ENCODE measurements at places on chromosomes 2 and 18.

GRCh38 chr2:106282462-106283170, 88.5 kb upstream of the UXS1 start:
- no peak for DNase-seq

- no peak for DNase-seq
Observed at GRCh38 chr2:222076973-222077690, 221.7 kb downstream of the PAX3 start.

- peak; percentile 21 for DNase-seq
Observed at GRCh38 chr2:56314796-56315195, 131.0 kb downstream of the CCDC85A start.

DNA sequence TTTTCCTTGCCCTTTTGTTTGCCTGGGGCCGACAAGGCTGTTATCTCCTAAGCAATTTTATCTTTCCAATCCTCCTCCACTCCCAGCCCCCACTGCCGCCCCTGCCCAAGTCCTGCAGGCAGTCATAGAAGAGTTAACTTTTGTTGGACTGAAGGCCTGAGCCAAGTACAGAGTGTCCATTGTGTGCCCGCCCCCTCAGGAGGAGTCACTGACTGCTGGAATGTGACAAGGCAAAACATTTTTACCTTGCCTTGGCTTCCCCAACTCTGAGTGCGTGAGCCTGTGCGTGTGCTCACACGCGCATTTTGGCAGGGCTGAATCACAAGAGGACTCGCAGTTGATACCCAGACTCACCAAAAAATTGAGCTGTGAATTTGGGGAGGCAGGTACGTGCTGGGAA, 16.2 kb downstream of the SETBP1 start:
- DNase-seq: no peak

- no peak for DNase-seq
Observed at GRCh38 chr18:51645607-51646006, 448.1 kb upstream of the MEX3C start.

GRCh38 chr2:86068136-86068588, 37.5 kb downstream of the POLR1A start:
- no peak for DNase-seq

- DNase-seq: no peak
Observed at GRCh38 chr18:9615280-9615797, 980 bp upstream of the PPP4R1 start.

DNA sequence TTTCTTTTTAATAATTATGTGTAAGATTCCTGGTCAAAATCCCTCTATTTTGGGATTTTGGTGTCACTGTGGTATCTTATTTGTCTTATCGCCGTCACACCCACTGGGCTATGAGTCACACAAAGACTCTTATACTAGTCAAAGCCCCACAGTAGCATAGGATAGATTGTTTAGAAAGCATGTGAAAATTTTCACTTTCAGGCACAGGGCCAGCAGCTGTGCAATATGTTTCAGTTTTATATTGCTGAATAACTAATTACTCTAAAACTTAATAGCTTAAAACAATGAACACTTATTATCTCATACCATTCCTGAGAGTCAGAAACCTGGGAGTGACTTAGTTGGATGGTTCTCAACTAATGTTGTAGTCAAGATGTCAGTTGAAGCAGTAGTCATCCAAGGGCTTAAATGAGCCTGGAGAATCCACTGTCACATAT, 24.0 kb downstream of the CFAP210 start:
- DNase-seq: peak; percentile 3

DNA sequence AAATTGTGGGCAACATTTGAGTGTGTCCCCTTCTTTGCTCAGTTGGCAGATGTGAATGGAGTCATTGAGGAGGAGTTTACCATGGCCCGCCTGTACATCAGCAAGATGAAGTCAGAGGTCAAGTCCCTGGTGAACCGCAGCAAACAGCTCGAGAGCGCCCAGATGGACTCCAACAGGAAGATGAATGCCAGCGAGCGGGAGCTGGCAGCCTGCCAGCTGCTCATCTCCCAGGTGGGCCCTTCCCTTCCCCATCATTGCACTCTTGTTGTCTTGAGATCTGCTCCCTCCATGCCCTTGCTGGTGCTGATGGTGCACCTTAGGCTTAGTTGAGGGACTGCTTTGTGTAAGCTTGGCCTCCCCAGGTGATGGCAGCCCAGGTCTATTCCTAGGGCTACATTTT, 47.5 kb upstream of the LYPD6B start:
- no peak for DNase-seq

DNA sequence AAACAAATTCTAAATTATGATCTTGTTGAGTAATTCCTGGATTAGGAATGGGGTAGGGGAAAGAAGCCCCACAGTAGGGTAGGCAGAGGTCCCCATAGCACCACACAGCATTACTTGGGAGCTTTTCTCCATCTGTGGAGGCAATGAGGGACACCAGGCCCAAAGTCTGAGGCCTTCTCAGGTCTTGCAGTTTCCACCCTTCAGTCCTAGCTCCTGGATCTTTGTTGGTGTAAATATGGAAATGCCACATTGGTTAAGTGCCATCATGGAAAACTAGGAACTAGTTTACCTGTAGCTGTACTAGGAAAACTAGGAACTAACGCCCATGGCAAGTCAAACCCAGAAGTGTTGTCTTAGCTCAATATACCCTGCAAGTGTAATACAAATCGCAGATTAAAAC, 113.3 kb upstream of the DAPL1 start:
- no peak for DNase-seq

DNA sequence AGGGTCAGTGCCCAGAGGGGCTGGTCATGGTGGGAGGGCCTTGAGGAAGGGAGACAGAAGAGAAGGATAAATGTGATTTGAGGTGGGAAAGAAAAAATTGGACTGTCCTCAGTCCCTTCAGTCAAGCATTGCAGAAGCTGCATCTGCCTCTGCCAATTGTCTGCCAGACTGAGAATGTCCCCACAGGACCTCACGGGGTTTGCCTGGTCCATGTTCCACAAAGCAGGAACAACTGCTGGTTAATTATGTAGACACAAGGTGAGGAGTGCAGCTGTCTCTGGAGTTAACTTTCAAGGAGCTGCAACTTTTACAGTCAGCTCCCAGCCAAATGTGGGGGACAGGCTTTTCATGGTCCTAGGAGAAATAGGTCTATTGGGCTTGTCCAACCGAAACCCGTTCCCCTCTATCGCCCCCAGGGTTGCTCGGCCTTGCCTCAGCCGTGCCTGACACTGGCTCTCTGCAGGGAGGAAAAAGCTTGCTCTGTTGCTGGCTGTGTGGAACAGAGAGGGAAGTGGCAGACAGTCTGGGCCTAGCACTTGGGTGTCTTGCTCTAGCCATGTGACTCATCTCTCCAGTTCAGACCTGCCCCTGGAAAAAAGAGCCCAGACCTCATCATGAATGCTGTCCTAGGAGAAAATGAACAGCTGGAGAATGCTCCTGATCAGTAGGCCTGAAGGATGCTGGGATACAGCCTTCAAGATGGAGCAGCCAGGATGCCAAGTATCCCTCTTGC, 31.1 kb upstream of the PAX8 start:
- DNase-seq: no peak

- no peak for DNase-seq
Observed at GRCh38 chr2:232026910-232027309, 65.4 kb downstream of the DIS3L2 start.

DNA sequence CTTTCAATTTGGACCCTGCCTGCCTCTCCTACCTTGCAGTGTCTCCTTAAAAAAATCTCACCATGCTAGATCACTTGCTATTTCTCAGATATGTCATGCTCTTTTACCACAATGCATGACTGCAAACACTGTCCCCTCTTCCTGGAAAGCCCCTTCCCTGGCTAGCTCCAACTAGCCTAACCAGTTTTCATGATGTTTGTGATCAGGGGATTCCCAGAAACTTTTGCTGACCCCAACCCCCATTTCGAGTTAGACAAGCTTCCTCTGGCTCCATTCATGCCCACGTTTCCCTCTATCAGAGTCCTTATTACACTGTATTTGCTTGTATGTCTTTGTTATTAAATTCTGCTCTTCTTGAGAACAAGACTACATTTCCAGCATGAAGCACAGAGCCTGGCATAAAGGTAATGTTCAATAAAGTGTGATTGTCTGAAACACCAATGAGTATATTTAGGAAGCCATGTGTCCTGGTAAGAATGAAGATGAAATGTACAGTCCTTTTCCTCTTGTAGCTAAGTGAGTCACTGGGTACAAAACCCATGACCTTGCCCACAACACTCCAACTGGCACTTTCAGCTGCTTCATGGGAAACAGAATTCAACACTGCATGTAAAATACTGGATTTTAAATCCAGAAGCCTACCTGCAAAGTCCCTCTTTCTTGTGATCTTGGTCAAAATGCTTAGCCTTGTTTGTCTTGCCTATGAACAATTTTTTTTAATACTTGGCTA, 62.0 kb upstream of the ATL2 start:
- DNase-seq: no peak

DNA sequence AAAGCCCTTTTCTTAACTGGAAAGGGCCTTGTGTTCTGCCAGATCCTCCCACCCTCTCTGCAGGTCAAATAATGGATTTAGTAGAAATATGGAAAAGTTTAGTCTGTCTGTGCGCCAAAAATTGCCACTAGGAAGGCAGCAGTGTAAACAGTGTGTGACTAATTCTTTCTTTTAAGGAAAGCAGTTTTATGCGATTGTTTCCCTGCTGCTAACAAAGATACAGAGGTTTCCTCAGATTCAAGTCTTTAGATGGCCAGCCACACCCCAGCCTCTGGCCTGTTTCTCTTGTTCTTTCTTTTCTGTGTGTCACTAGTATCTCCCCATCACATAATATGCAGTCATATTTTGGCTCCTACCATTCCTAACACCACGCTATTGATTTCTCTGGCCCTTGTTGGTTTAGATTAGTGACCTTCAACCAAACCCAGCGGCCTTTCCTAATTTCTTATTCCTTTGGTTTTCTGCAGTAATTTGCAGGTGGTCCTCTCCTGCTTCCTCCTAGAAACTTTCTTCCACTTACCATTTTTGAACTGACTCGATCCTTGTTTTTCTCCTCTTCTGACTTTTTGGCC, 157.4 kb downstream of the LTBP1 start:
- peak; percentile 11 for DNase-seq

DNA sequence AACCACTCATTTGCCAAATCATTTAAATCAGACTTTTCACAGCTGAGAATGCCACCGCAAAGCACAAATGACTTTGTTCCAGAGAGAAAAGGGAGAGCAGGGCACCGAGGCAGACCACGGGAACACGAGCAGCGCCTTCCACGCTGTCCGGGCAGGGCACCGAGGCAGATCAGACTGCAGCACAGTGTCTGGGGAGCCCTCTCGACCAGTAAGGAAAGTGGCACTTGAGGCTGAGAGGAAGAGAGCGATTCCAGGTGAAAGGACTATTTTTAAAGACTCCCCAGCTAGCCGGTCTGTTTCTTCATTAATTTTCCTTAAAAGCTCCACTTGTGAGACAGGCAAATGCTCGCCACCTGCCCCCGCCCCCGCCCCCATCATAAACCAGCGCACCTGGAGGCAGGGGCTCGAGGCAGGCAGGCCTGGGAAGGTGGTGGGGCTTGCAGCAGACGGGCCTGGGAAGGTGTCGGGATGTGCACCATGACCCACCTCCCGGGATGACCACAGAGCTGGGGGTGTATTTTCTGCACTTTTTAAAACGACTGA, 80.9 kb upstream of the CTDP1 start:
- no peak for DNase-seq

DNA sequence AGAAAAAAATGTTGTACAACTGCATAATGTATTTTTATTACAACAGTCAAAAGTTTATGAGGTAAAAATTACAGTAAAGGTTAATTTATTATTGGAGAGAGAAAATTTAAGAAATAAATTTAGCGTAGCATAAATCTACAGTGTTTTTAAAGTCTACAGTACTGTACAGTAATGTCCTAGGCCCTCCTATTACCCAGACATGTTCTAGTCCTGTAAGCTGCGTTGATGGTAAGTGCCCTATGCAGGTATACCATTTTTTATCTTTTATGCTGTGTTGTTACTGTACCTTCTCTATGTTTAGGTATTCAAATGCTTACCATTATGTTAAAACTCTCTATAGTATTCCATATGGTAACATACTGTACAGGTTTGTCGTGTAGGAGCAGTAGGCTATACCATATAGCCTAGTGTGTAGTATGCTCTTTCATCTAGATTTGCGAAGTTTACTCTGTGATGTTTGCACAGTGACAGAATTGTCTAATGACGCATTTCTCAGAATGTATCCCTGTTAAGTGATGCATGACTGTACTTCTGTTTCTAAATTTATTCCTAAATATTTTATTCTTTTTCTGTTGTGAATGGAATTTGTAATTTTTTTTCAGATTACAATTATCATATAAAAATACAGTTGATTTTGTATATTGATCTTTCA, 24.5 kb downstream of the ABI2 start:
- no peak for DNase-seq

DNA sequence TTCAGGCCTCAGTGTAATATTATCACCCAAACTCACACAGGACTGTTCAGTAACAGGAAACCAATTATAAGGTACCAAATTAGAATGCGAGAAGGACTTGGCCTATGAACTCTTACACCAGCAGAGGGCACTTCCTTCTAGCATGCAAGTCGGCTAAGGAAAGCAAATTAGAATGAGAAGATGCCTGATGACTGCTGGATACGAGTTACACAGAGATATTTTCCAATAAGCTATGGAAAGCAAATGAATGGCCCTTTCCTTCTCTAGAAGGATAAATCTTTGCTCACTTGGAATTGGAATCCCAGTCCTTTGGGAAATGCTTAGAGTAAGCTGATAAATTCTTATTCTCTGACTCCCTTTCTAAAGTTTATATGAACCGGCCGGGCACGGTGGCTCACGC, 109.8 kb downstream of the AP1S3 start:
- DNase-seq: no peak

DNA sequence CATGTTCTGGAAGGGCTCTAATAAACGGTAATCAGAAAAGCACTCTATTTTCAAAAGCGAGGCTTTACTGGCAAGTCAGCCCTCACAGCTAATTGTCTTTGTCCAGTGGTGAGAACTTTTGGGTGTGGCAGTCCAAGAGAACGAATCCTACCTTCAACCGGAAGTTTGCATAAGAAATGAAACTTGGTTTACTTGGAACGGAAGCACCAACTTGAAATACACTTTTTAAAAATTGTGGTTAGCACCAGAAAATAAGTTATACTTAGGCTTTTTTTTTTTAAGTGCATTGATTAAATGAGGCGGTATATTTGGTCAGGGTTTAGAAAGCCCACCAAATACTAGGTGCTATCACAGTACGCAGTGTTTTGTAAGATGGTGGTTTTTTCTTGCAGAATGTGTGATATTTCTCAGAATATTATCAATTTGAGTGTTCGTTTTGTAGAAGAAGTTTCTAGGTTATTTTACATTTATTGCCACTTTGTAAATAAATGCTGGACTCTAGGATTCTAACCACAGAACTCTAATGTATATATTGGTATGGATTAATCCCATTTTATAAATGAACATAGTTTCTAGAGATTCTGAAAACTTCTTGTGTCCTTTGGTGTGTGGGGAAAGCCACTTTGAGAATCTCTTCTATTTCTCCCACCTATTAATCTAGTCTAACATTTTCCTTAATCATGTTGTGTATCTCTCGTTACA, 1.2 kb downstream of the MYL12A start:
- no peak for DNase-seq

Data from GM04504 (cell line).